ENCODE measurements at places on chromosomes 1 and 21. TPM values are rescaled to one million over a fixed set of nuclear protein-coding genes. Genes with fewer than 3 reads are reported as not detected.

KIRREL1 gene
- 66.8 TPM for total RNA-seq

NCAM2 gene
- 0.64 TPM for total RNA-seq

DNA sequence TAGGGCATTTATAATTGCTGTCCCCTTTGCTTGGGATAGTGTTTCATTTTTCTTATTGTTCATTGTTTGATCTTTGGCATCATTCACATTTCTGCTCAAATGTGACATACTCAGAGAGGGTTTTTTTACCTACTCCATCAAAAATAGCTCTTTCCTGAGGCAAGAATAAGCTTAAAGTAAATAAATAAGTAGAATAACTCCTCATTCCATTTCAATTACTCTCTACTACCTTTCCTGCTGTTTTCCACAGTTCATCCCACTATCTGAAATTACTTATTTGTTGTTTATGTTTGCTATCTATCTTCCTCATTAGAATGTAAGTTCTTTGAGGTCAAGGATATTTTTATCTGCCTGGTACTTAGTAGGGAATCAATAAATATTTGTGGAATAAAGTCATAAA is 119.9 kb downstream of the LRRC40 start:
- no peaks in the 10 kb centered on the region for H3K27me3 ChIP-seq
- H3K27ac ChIP-seq: no peak overlapping the region
- DNase-seq: no peak
- no peaks in the 10 kb centered on the region for H3K4me1 ChIP-seq

GRCh38 chr1:175037416-175037815 is 14.2 kb upstream of the MRPS14 start:
- H3K36me3 ChIP-seq: no peaks in the 10 kb centered on the region
- DNase-seq: no peak
- H3K27ac ChIP-seq: no peak overlapping the region
- no peak overlapping the region for H3K4me3 ChIP-seq

GRCh38 chr1:175218786-175219434 is 26.3 kb upstream of the KIAA0040 start:
- no peaks in the 10 kb centered on the region for H3K36me3 ChIP-seq
- no peak for DNase-seq
- H3K4me1 ChIP-seq: peaks cover 32% of the 10 kb centered on the region
- no peak overlapping the region for H3K27ac ChIP-seq
- no peak overlapping the region for H3K4me3 ChIP-seq
- peaks cover 11% of the 10 kb centered on the region for H3K27me3 ChIP-seq

Data from endothelial cell (in vitro differentiated cells).